ENCODE measurements at places on chromosomes 3 and 15. TPM values are rescaled to one million over a fixed set of nuclear protein-coding genes. Genes with fewer than 3 reads are reported as not detected.

Gene CDHR4
- not detected for total RNA-seq

Gene MORC1
- not detected for total RNA-seq

Gene LRRC34
- 0.49 TPM for total RNA-seq

Gene IL5RA
- not detected for total RNA-seq

Gene SELENOS
- total RNA-seq, result 47.6 TPM

Gene GUCA1C
- total RNA-seq, result not detected

Gene C3orf85
- total RNA-seq, result not detected

Gene KBTBD13
- total RNA-seq, result not detected

Gene CCR9
- total RNA-seq, result not detected

Gene SLC25A20
- 24.1 TPM for total RNA-seq

DNA sequence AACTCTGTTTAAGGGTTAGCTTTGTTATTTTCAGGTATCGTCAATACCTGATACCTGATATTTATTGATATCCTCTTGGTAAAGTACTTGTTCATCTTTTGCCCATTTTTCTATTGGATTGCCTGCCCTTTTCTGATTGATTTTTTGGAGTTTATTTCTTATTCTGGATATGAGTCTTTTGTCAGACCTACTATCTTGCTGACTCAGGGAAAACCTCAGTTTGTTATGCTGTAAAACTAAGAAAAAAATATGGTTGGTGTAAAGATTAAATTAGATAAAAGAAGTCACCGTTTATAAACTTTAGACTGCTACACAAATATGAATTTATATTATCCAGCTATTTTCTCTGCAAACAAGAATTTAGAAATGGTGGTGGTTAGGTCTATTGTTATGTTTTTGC lies 65.9 kb downstream of the CHRNA7 start:
- no peak overlapping the region for H3K27ac ChIP-seq
- H3K27me3 ChIP-seq, result no peaks in the 10 kb centered on the region
- no peaks in the 10 kb centered on the region for H3K36me3 ChIP-seq
- DNase-seq, result no peak

GRCh38 chr3:13373975-13374586 lies 46.0 kb downstream of the NUP210 start:
- no peaks in the 10 kb centered on the region for H3K27me3 ChIP-seq
- H3K36me3 ChIP-seq, result no peaks in the 10 kb centered on the region
- H3K4me3 ChIP-seq, result no peak overlapping the region
- no peaks in the 10 kb centered on the region for H3K4me1 ChIP-seq
- H3K27ac ChIP-seq, result no peak overlapping the region
- DNase-seq, result no peak

DNA sequence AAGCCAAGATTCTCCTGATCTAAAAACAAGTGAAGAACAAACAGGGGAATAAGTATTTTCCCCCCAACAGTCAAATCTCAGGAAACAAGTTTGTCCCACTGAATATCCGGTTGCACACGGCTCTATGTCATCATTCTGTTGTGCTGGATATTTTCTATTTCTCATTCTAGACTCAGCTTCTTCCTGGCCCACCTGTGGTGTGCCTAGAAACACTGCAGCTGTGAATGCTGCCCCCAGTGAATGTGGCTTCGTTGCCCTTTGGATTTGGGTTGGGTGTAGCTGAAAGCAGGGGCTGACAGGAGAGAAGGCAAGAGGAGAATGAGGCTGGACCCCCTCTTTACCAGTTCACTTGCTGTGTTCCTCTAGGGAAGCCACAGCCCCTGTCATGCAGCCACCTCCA lies 181.2 kb upstream of the PROK2 start:
- H3K4me1 ChIP-seq, result no peaks in the 10 kb centered on the region
- H3K4me3 ChIP-seq, result no peak overlapping the region
- H3K36me3 ChIP-seq, result no peaks in the 10 kb centered on the region
- no peaks in the 10 kb centered on the region for H3K27me3 ChIP-seq

- no peak overlapping the region for H3K27ac ChIP-seq
- no peaks in the 10 kb centered on the region for H3K36me3 ChIP-seq
- no peak overlapping the region for H3K4me3 ChIP-seq
- no peak for DNase-seq
These were observed 108.9 kb upstream of the ETV5 start for GRCh38 chr3:186217820-186218164.

DNA sequence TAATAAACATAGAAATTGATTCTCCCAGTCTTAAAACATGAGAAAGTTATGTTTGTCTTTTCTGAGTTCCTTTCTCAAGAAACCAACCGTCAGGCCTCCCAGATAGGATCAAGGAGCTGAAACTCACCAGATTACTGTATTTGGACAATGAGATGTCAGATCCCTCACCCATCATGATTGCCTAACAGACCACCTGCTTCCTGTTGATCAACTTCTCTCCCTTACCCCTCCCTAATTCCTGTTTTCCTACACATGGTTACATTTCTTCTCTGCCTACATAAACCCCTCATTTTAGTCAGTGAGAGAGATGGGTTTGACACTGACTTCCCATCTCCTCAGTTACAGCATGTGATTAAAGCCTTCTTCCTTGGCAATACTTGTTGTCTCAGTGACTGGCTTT lies 917.5 kb downstream of the FHIT start:
- no peak overlapping the region for H3K4me3 ChIP-seq
- no peaks in the 10 kb centered on the region for H3K36me3 ChIP-seq
- no peaks in the 10 kb centered on the region for H3K4me1 ChIP-seq
- DNase-seq, result no peak

DNA sequence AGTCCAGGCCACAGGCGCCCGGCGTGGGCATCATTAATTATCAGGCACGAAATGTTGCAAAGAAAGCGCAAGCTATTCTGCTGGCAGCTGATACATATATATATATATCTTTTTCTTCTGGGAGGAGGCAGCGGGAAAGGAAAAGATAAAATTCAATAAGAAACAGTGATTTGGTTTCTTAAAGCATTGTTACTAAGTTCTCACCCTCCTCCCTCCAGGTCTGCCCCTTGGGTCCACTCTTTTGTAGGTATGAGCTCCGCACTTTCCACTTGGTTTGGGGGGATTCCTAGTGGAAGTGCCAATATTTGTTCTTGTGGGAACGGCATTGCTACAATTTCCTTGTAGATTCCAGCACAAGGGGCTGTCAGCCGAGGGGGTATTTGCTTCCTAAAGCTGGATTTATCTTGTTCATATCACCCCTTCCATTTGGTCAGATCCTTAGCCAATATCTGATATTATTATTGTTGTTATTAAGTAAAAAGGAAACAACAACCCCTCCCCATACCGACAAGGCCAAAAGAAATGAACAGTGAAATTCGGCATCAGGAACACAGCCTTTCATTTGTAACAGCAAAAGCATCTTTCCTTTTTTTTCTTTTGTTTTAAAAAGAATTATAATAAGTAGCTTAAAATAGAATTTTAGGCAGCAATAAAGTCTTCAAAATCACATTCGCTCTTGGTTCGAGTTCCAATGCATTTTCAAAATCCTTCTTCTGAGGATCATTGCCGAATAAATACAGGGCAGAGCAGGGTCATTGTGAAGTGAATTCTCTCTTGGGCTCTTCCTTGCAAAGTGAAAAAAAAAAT lies 15.6 kb downstream of the ZIC1 start:
- DNase-seq, result no peak
- H3K4me1 ChIP-seq, result no peaks in the 10 kb centered on the region
- no peak overlapping the region for H3K27ac ChIP-seq
- H3K27me3 ChIP-seq, result peaks cover 9% of the 10 kb centered on the region
- H3K4me3 ChIP-seq, result no peak overlapping the region

- no peak for DNase-seq
- no peaks in the 10 kb centered on the region for H3K4me1 ChIP-seq
- H3K36me3 ChIP-seq, result no peaks in the 10 kb centered on the region
These were observed 433.1 kb downstream of the EPHB1 start for GRCh38 chr3:135228201-135228600.

DNA sequence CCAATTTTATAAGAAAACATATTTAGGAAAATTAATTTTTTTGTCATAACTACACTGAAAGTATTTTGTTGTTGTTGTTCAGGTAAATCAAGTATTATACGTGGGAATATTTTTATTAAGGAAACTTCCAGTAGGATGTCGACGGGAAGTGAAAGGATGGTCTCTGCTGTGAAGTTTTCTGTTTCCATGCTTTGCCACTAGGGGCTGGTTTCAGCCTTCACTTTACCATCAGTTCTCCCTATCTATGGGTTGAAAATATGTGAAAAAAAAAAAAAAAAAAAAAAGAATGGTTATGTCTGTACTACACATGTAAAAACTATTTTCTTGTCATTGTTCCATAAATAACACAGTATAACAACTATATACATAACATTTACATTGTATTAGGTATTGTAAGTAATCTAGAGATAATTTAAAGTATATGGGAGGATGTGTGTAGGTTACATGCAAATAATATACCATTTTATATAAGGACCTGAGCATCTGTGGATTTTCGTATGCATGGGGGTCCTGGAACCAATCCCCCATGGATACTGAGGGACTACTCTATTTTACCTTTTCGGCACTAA lies 136.7 kb downstream of the SMAD6 start:
- H3K36me3 ChIP-seq, result no peaks in the 10 kb centered on the region
- peaks cover 37% of the 10 kb centered on the region for H3K4me1 ChIP-seq
- DNase-seq, result no peak
- no peak overlapping the region for H3K4me3 ChIP-seq
- H3K27ac ChIP-seq, result peak overlapping the region; percentile 89
- H3K27me3 ChIP-seq, result no peaks in the 10 kb centered on the region

DNA sequence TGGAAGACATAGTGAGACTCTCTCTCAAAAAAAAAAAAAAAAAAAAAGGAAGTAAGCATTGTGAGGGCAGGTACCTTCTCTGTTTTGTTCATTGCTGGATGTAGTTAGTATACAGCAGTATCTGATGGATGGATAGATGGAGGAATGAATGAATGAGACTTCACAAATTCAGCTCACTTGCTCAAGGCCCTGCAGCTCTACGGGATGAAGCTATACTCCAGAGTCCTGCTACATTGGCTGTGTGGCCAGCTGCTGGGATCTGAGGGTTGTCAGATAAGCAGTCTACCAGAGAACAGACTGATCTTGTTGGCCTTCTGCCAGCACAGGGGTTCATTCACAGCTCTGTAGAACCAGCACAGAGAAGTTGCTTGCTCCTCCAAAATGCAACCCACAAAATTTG lies 35.0 kb downstream of the MLH1 start:
- no peaks in the 10 kb centered on the region for H3K36me3 ChIP-seq
- no peak for DNase-seq
- no peak overlapping the region for H3K4me3 ChIP-seq
- peaks cover 15% of the 10 kb centered on the region for H3K4me1 ChIP-seq
- H3K27me3 ChIP-seq, result no peaks in the 10 kb centered on the region

DNA sequence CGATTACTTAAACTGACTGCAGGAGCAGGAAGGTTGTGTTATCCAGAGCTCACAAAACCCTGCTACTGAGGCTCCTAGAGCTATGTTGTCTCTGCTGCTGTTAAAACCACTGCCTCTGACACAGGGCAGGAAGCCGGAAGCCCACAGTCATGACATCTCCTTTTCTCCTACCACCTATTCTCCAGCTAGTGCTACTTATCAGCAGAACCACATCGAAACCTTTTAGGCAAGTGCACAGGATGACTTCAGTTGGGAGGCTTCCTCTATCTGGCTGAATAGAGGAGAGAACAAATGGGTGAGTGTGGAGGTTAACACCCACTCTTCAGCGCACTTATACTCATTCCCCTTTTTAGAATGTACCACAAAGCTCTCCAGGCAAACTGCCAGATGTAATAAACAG lies 638.0 kb downstream of the OTOL1 start:
- no peaks in the 10 kb centered on the region for H3K36me3 ChIP-seq
- no peak for DNase-seq
- H3K4me1 ChIP-seq, result no peaks in the 10 kb centered on the region

- H3K4me3 ChIP-seq, result no peak overlapping the region
- H3K36me3 ChIP-seq, result no peaks in the 10 kb centered on the region
These were observed 12.9 kb upstream of the APEH start for GRCh38 chr3:49661281-49661680.

DNA sequence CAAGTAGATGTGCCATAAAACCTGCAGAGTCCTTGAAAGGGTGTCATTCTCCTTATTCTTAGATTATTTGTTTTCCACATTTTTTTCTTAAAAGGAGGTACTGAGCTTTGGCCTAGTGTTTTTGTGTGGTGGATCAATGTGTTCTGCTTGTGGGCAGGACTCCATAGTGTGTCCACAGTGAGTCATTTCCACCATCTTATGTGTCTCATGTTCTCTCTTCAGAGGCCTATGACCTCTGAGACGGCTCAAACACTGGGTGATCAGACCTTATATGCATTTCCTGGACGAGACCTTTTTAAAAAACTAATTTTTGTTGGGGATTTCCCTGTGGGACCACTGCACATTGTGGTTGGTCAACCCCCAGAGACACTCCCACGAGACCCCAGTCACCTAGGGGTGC lies 93.4 kb downstream of the CHCHD4 start:
- no peak overlapping the region for H3K4me3 ChIP-seq
- no peak for DNase-seq
- H3K27ac ChIP-seq, result no peak overlapping the region
- H3K36me3 ChIP-seq, result no peaks in the 10 kb centered on the region
- H3K27me3 ChIP-seq, result no peaks in the 10 kb centered on the region

GRCh38 chr15:74229686-74230085 lies 6.4 kb upstream of the CCDC33 start:
- no peaks in the 10 kb centered on the region for H3K27me3 ChIP-seq
- DNase-seq, result no peak
- no peaks in the 10 kb centered on the region for H3K36me3 ChIP-seq
- H3K4me1 ChIP-seq, result peaks cover 6% of the 10 kb centered on the region
- no peak overlapping the region for H3K4me3 ChIP-seq

GRCh38 chr15:56804279-56804678 lies 71.0 kb upstream of the ZNF280D start:
- no peak for DNase-seq
- H3K27ac ChIP-seq, result peak overlapping the region; percentile 34
- no peak overlapping the region for H3K4me3 ChIP-seq
- peaks cover 8% of the 10 kb centered on the region for H3K4me1 ChIP-seq

DNA sequence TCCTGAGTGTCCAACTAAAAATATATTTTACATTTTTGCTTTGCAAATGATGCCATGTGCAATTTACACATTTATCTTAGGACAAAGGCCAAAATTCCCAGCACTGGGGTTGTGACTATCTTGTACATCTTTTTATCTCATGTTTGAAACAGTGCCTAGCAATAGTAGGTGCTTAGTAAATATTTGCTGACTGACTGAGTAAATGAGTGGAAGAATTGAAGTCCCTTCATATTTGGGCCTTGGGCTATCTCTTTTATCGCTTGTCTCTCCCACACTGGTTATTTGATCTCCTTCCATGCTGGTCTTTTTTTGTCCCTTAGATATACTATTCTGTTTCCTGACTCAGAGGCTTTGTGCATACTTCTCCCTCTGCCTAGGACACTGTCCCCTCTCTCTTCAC lies 213.1 kb upstream of the GOLGA6L4 start:
- H3K27ac ChIP-seq, result no peak overlapping the region
- H3K27me3 ChIP-seq, result no peaks in the 10 kb centered on the region
- no peaks in the 10 kb centered on the region for H3K36me3 ChIP-seq
- no peaks in the 10 kb centered on the region for H3K4me1 ChIP-seq
- no peak for DNase-seq

DNA sequence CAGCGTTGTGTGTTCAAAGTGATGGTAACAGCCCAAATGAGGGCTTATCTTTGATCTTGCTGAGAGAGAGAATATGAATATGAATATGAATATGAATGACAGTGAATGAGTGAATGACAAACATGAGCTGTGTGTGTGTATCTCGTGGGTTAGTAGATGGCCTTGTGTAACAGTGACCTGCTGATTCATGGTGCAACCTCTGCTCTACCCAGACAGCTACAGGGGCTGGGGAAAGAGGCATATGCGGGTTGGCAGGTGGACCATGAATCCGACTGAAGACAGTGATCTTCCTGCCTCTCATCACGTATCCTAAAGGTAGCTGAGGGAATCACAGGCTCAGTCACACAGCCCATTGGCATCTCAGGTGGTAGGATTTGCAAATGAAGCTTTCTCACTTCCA lies 58.2 kb downstream of the CHDH start:
- no peak overlapping the region for H3K4me3 ChIP-seq
- no peaks in the 10 kb centered on the region for H3K27me3 ChIP-seq
- no peaks in the 10 kb centered on the region for H3K4me1 ChIP-seq
- no peak for DNase-seq
- H3K36me3 ChIP-seq, result no peaks in the 10 kb centered on the region
